ENCODE measurements at places on chromosomes 1 and 21.

DNA sequence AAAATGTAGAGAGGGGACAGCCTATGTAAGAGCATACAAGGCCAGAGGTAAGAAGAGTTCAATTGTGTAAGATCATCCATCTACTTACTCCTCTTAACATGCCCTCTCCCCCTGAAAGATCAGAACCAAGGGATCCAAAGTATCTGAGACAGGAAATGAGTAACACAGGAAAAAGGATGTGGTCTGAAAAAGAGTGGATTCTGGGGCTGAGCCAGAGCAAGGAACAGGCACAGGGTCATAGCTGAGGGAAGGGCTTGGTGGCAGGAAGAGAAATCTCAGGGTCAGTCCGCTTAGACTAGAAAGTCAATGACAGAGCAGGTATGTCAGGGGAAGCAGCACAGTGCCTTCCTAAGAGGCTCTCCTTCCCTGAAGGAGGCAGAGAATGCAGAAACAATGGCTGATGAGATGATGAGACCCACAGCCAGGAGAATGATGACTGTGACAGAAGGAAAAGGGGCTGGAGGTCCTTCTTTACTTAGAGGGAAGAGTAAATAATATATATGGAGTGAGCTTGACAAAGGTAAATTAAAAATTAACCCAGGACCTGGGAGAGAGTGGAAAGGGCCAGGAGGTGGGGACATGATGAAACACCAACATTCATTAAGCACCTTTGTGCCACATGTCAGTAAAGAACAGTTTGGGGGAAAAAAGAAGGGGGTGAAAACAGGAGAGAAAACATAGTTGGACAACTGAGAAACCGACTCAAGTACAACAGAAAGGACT lies 26.2 kb upstream of the A3GALT2 start:
- peak; percentile 22 for DNase-seq

DNA sequence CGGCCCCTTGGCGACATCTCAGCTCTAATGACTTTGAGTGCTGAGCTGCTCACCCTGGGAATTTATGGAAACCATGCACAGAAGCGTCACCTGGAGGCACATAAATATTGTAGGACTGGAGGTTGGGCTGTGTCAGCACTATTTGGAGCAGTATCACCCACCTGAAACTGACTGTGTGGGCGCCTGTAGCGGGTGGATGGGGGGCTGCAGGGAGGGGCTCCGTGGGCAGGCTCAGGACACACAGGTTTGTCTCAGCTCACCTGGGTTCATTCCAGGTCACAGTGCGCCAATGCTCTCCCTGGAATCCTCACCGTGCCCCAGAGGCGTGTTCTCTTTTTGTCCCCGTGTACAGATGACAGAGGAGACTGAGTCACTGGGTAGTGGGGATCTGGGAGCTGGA lies 74.8 kb upstream of the ACTL8 start:
- no peak for DNase-seq

DNA sequence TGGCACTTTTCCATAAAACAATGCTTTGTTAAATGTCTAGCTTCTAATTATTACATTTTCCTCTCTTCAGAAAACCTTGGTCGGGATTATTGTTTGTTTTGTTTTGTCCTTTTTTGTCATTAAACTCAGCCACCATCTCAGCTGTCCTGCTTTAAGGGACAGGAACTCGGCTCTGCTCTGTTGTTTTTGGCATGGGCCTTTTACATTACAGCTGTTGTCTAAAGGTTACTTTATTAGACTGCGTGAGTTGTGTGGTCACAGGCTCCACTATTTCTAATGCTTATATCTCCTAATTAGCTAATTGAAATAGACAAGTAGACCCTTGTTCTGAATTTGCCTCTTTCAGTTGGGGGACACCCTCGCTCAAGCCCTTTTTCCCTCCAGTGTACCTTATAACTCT lies 1.6 kb downstream of the PALMD start:
- no peak for DNase-seq

- no peak for DNase-seq
Observed at GRCh38 chr1:170568197-170568596, 36.2 kb downstream of the GORAB start.

DNA sequence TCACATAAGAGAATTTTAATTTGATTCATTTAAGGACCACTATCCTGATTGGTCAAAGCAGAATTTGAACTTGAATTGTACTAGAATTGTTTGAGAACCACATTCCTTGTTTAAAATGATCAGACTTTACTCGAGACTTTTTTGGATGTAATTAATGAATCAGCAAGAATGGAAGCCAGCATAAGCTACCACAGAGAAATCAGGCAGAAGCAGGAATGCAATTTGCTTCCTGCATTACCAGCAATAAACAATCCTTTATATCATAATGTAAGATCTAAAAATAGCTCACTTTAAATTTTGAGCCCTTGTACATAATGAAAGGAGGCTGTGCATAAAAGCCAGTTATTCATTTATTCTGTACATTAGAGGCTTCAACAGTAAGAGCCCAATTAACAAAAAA lies 119.8 kb upstream of the BACE2 start:
- DNase-seq, result no peak

DNA sequence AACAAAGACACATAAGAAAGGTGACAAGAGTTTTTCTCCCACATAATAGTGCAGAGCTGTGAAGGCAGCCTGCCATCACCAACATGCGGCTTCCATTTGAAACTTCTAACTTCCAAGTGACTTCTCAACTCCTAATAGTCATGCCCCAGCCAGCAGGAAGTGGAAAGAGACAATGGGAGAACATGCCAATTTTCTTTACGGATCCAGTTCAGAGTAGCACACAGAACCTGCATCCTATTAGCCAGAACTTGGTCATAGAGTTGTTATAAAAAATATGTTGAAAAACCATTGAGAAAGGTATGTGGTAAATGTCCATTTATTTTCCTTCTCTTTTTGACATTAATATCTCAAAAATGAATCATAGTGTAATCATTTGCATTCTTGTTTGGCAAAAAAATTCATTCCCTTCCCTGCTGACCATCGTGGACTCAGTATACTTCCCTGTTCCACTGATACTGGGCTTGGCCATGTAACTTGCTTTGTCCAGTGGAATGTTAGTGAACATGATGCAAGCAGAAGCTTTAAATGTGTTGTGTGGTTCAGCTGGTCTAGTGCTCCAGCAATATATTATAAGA lies 197.4 kb downstream of the SEC16B start:
- no peak for DNase-seq

DNA sequence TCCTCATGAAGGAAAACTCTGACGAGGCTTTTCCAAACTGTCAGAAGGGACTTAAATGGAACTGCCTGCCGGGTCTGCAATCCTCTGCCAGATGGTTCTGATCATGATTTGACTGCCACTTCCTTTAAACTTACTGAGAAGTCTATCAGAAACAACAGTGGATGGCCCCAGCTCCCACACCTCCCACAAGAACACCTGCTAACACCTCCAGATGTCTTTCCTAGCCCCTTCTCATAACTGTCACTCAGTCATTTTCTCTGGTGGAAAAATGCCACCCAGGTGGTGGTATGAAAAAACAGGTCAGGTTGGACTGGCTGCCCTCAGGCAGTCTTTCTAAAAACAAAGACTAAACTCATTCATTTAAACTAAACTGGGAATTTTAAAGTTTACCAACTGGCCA lies 66.7 kb upstream of the ABCD3 start:
- no peak for DNase-seq

GRCh38 chr1:156387870-156388173 lies 18.8 kb downstream of the RHBG start:
- DNase-seq, result no peak

- DNase-seq, result no peak
Observed at GRCh38 chr21:35119501-35120047, 70.5 kb upstream of the RUNX1 start.

GRCh38 chr1:44289530-44289929 lies 65.5 kb downstream of the ERI3 start:
- DNase-seq, result no peak

GRCh38 chr1:201504179-201504631 lies 2.7 kb downstream of the CSRP1 start:
- DNase-seq, result no peak

GRCh38 chr1:8274352-8274751 lies 43.6 kb upstream of the SLC45A1 start:
- DNase-seq, result no peak

GRCh38 chr21:37833301-37833700 lies 83.0 kb downstream of the KCNJ6 start:
- DNase-seq, result no peak

DNA sequence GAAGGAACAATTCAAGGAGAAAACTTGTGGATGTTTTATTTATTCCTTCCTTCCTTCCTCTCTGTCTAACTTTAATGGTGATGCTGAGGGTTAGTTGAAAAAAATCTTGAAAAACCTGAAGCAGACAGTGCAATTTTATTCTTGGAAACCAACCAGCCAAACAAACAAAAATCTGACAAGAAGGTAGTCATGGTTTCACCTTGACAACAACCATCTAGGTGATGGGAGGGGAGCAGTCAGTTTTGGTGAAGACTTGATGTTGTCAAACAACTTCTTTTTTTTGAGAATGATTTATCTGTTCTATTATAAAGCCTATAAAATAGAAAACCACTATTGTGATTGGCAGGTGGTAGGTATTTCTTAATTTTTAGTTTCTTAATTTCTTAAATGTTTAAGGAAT lies 92.4 kb upstream of the GPR88 start:
- no peak for DNase-seq

GRCh38 chr21:16195538-16195910 lies 465.7 kb downstream of the USP25 start:
- no peak for DNase-seq

- DNase-seq, result no peak
Observed at GRCh38 chr1:47785561-47786271, 211.5 kb downstream of the TRABD2B start.

GRCh38 chr1:7591565-7591964 lies 179.5 kb upstream of the VAMP3 start:
- DNase-seq, result no peak

DNA sequence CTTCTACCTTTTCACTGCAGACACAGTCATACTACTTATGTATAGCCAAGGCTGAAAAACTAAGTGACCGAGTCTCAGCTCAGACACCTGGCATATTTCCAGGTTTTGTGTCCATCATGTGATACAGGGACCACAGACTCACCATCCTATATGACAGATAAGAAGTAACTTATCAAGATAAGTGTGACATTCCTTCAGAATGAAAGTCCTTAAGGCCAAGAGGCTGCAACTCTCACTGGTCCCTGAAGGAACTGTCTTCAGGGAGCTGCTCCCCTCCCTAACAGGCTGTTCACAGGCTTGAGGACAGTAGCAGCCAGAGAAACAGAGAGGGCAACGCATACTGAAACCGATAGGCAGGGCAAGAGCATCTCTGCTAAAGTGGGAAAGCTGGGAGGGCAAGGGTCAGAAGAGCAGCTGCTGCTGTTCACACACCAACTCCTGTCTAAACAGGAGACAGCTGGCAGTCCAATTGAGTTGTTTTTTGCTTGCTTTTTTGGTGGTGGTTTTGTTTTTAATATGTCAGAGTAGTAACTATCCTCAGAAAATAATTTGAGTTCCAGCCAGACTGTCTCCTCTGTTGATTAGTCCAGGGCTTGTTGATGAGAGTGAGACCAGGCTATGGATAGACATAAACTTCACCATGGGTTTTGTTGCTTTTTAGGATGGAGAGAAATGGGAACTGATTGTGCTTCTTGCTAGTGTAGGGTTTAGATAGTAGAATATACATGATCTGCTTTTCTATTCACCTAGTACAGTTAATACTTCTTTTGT lies 67.7 kb downstream of the MACF1 start:
- no peak for DNase-seq

DNA sequence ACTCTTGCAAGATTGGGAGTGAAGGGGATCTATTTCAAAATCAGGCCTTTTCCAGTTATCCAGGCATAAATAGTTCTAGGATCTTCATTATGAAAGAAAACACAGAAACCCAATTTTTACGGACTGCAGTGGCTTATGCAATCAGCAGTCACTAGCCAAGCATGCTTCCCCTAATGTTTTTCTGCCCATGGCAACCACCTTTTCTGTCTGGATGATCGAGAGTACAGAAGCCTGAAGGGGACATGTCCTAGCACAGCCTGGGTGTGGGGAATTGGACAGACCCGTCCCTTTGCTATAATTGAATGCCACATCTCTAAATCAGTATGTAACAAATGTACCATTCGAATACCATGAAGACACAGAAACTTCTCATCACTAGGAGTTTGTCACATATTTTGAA lies 29.8 kb upstream of the NCAM2 start:
- no peak for DNase-seq

DNA sequence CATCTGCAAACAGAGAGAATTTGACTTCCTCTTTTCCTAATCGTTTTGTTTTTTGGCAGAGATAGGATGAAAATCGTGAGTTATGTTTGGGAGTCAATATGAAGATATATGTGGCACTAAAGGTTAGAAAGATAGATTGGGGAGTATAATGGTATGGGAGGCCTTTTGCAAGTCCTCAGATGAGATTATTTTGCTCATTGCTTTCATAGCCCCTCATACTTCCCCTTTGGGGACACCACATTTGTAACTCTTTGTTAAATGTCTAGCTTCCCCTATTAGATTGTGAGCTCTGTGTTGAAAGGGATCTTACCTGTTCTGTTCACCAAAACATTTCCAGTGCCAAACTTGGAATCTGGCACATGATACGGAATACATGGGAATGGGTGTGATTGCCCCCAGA lies 30.2 kb downstream of the RAVER2 start:
- DNase-seq, result peak; percentile 10

- DNase-seq, result no peak
Observed at GRCh38 chr1:55287723-55288122, 72.6 kb upstream of the USP24 start.

DNA sequence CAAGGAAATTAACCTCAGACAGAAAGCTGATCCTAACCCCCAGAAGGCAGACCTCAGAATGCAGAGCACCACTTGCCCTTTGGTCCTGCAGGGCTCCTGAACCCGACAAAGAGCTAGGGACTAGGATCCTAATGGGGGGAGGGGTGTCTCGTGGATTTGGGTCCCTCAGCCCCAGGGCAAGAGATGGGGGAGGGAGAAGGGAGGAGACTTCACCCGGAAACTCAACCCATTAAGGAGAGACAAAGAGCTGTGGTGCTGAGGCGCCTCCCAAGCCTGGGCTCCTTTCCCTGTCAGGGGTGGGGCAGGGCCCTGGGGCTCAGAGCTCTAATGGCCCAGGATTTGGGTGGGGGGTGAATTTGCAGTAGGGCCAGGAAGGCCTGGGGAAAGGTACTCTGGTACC lies 2.9 kb downstream of the NECTIN4 start:
- DNase-seq, result no peak

DNA sequence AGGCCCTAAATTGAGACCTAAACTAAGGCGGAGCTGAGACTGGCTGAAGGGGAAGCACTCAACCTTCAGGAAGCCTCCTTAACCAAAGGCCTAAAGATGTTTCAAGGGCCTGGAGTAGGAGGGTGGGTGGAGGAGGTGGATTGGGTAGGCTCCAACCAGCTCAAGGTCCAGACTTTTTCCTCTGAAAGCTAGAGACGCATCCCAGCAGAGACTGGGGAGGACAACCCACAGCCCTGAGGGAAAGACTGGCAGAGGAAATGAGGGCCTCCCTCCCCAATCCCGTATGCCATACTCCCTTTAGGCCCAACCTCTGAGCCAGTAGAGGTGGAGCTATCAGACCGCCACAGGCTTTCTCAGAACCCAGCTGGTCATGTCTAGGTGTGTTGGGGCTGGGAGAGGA lies 1.1 kb downstream of the ECM1 start:
- no peak for DNase-seq
